ENCODE measurements at places on chromosomes 6 and 20. TPM values are rescaled to one million over a fixed set of nuclear protein-coding genes. Genes with fewer than 3 reads are reported as not detected.

GRCh38 chr20:50567860-50568548 is 57.8 kb downstream of the PTPN1 start:
- DNase-seq, result no peak

GRCh38 chr6:139713424-139713823 is 339.0 kb upstream of the CITED2 start:
- no peak for DNase-seq

- no peak for DNase-seq
Observed at GRCh38 chr6:20246125-20246524, 33.9 kb upstream of the MBOAT1 start.

- DNase-seq, result peak; percentile 70
Observed at GRCh38 chr20:41078329-41078728, 49.7 kb downstream of the TOP1 start.

- DNase-seq, result no peak
Observed at GRCh38 chr20:31707994-31708735, 14.5 kb downstream of the BCL2L1 start.

DNA sequence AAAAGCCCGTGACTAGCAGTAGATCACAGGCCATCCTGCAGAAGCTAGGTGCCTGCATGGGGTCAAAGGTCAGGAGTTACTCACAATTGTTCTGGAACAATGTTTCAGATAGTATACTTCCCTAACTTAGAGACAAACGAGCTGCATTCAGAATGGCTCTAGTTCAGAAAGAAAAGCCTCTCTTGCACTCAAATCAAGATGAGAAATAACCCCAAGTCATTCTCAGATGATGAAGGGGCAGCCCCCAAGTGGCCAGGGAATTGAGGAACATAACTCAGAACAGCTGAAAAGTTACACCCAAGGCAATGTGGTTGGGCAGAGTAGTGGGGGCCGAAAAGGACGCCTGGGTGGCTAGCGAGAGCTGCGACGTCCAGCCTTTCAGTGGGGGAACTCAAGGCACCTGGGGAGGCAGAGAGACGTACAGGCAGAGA is 27.8 kb downstream of the FYN start:
- no peak for DNase-seq

- no peak for DNase-seq
Observed at GRCh38 chr20:52799130-52799529, 173.0 kb upstream of the TSHZ2 start.

DNA sequence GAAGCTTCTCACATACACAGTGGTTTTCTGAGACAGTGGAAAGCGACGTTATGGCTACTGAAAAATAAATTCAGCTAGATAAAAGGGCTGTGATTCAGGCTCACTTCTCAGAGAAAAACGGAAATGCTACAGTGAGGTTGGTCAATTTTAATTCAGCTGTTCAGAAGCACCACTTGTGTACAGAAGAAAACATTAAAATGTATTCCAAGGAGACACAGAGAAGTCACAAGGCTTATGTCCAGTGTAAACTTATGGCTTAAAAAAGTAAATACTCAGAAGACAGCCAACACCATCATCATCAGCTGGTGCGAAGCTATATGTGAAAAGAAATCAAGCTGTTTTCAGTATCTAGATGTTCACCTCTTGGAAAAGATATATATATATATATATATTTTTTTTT is 68.6 kb downstream of the ABHD12 start:
- DNase-seq, result no peak

- DNase-seq, result no peak
Observed at GRCh38 chr6:90439586-90439985, 142.9 kb upstream of the BACH2 start.

DNA sequence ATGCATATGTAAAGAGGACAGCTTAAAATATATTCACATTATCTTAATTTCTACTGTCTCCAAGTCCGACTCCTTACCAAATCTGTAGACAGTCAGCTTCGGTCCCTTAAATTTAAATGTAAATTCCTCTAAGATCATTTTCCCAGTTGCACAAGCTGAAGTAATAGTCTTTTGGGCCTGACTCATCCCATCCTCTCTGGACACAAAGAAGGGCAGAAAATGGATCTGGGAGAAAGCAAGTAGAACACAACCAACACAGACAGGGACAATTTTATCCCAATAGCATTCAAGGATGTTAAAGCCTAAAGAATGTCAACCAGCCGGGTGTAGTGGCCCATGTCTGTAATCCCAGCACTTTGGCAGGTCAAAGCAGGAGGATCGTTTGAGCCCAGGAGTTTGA is 228.3 kb downstream of the ARHGAP18 start:
- peak; percentile 26 for DNase-seq

DNA sequence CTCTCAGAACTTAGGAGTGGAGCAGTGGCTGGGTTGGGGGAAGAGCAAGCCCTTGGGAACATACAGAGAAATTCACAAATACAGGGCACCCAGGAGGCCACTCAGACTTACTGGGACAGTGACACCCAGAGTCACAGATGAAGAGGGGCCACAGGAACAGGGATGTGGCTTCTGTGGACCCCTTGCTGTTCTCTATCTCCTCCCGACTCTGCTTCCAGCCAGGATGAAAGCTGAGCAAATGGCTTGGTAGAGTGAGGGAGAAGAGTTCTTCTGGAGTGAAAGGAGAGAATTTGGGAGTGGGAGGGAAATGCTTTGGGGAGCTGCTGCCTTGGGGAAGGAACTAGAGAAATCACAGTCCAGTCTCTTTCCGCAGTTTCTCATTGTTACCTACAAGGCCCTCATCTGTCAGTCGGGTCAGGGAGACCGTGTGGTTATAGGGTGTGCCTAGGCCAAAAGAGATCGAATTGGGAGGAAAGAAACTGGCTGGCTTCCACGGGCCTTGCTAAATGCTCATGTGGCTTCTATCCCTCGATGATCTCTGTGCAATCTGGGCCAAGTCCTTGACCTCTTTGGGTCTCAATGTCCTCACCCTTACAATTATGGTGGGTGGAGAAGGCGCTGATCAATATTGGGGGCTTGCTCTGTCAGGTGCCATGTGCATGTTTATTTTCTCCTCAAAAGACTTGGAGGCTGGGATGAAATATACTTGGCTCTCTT is 17.0 kb downstream of the FOXP4 start:
- no peak for DNase-seq

GRCh38 chr6:152896923-152897322 is 85.9 kb downstream of the FBXO5 start:
- no peak for DNase-seq

- DNase-seq, result peak; percentile 17
Observed at GRCh38 chr20:49385465-49385864, 97.0 kb downstream of the KCNB1 start.

DNA sequence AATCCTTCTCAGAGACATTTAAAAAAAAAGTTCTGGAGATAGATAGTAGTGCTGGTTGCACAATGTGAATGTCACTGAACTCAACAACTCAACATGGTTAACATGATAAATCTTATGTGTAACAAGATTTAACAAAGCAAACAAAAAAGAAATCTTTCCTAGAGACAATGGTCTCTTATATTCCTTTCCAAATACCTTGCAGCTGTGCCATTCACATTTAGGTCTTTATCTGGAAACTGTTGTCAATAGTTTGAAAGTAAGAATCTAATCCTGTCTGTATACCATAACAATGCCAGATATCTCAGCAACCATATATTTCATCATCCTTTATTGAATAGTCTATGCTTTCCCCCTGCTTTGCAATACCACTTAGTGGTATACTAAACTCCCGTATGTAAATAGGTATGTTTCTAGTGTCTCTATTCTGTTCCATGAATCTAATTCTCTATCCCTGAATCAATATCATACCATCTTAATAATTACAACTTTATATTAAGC is 2.1 kb downstream of the SERAC1 start:
- DNase-seq, result no peak

DNA sequence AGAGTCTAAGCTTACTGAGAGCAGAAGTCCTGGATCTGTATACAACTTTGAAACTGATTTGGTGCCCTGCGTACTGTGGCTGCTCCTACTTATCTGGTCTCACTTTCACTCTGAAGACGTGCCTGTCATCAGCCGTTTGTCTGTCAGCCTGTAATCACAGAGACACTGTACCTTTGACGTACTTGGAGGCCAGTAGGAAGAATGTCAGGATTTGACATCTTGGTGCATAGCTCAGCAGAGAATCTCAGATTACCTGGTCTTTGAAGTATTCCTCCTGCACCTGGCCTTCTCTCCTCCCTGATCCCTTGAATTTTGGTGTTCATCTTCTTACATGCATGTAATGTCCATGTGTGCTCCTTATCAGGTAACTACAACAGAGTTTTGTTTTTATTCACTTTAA is 37.7 kb downstream of the DSE start:
- DNase-seq, result no peak

GRCh38 chr6:142952614-142953013 is 7.6 kb upstream of the HIVEP2 start:
- DNase-seq, result no peak

DNA sequence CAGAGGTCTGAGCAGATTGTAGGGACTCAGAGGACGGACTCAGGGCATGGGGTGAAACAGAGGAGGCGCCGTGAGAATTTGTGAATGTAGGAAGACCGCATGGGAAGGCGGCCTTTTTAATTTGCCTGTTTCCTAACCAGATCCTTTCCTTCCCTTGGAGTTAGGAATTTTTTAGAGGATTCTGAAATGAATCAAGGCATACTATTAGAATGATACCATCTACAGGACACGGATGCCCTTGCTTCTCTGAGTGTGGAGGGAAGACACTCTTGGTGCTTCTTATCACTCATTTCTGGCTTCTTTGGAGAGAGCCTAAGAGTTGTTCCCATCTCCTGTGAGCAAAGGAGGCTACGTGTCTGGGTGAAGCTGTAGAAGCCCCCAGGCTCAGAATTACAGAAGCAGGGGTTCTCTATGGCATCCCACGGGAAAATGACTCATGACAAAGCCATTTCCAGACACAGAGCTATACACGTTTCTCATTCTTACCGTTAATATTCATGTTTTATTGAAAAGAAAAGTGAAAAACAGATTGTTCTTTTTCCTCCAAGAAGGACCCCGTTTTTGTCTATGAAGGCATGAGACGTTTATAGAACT is 148.5 kb downstream of the EDN3 start:
- DNase-seq, result no peak

DNA sequence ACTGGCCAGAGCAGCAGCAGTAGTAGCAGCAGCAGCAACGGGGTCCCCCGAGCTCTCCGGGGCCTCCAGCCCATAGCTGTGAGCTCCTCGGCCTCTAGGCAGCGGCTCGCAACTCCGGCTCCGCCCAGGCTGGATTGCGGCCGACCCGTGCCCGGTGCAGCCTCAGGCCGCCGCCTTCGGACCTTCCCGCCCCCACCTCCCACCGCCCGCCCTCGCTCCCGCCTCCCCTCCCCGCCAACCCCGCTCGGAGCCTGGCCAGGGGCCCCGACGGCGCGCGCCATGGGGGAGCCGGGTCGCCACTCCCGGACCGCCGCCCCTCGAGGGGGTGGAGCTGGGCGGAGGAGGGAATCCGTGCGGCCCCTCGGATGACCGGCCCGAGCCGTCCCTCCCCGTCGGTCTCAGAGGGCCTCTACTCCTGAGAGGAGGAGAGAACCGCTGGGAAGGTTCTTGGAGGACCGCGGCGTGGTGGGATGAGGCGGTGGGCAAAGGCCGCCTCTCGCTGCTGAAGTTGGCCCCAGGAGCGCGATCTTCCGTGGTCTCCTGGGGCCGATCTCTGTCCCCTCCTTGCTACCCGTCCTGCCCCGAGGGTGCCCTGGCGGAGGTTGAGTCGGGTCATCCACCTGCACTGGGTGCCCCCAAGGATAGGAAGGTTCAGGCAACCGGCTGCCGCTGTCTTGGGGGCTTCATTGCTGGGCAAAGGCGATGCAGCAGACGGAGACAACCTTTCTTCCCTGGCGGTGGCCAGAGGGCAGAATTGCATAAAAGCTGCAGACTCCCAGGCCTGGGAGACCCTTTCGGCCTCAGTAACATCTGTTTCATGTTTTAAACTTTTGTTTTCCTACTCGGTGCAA is at the start of gene ADAM33:
Gene ADAM33 (minus strand): TSS at position 80 of the 851 bp plus-strand sequence. CDS start 6 bp downstream, at position 74.
- peak; percentile 36 for DNase-seq

DNA sequence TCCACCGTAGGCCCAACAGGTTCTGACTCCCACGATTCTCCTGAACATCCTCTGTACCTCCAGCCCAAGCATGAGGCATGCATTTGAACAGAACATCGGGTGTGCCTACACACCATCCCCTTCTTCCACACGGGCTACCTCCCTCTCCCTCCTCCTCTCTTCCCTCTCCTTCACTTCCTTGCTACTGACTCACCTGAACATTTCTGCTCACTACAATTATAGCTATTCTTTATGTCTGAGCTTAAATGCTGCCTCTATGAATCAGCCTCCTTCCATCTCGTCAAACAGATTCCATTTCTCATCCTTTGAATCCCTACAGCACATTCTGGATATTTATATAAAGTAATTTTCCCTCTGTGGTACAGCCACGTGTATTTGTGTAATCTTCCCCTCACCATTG is 71.4 kb upstream of the MYLIP start:
- no peak for DNase-seq

- no peak for DNase-seq
Observed at GRCh38 chr6:36752886-36753506, 55.4 kb downstream of the RAB44 start.

DNA sequence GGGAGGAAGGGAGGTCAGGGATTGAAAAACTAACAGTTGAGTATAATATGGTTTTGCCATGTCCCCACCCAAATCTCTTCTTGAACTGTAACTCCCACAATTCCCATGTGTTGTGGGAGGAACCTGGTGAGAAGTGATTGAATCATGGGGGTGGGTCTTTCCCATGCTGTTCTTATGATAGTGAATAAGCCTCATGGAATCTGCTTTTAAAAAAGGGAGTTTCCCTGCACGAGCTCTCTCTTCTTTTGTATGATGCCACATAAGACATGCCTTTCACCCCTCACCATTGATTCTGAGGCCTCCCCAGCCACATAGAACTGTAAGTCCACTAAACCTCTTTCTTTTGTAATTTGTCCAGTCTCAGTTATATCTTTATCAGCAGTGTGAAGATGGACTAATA is 833.4 kb upstream of the MAP3K7 start:
- peak; percentile 4 for DNase-seq

DNA sequence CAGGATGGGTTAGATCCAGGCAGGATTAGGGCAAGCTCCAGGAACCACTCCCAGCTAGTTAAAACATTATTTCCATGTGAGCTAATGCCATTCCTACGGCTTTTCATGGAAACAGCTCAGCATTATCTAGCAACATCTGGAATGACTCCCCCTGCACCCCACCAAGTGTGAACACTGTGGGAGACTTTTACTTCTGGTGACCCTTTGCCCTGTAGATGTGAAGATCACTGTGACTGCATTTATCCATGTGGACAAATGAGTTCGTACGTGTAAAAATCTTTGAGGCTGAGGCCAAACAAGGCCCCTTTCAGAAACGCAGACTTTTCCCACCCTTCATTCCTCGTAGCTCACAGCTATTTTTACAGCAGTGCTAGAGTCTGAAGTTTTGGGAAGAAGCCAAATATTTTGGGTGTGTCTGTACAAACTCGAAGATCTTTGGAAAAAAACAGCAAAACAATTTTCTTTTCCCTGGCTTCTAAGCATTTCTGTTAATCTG is 221.8 kb upstream of the SOX4 start:
- peak; percentile 73 for DNase-seq

- no peak for DNase-seq
Observed at GRCh38 chr6:84218091-84218490, 9.4 kb downstream of the CEP162 start.

TRAPPC3L gene
- polyA plus RNA-seq, result 0.05 TPM

MDFI gene
- polyA plus RNA-seq, result not detected

LCA5 gene
- polyA plus RNA-seq, result 1.9 TPM

OR2H2 gene
- not detected for polyA plus RNA-seq

SEL1L2 gene
- polyA plus RNA-seq, result not detected

CTAGE9 gene
- polyA plus RNA-seq, result not detected

RAMACL gene
- 0.20 TPM for polyA plus RNA-seq

GSTA1 gene
- not detected for polyA plus RNA-seq

SSTR4 gene
- not detected for polyA plus RNA-seq

SLC26A8 gene
- 0.02 TPM for polyA plus RNA-seq

ZMYND8 gene
- polyA plus RNA-seq, result 17.6 TPM

IPCEF1 gene
- polyA plus RNA-seq, result 0.03 TPM
